ENCODE measurements at places on chromosomes 6 and 20. TPM values are rescaled to one million over a fixed set of nuclear protein-coding genes. Genes with fewer than 3 reads are reported as not detected.

DNA sequence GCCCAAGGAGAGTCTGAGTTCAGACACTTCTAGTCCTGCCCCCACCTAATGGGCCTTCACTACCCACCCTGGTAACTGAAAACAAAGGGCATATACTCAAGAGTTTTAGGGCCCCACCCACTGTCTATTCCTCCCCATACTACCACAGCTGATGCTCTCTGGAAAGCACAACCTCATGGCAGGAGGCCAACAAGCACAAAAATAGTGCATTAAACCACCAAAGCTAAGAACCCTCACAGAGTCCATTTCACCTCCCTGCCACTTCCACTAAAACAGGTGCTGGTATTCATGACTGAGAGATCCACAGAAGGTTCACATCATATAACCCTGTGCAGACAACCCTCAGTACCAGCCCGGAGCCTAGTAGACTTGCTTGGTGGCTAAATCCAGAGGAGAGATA is 132.1 kb upstream of the ADGRB3 start:
- no peak overlapping the region for H3K4me3 ChIP-seq
- H3K27me3 ChIP-seq: no peaks in the 10 kb centered on the region
- no peak overlapping the region for H3K27ac ChIP-seq
- DNase-seq: no peak
- H3K4me1 ChIP-seq: no peaks in the 10 kb centered on the region

GRCh38 chr20:62825986-62826645 is 9.3 kb downstream of the COL9A3 start:
- no peaks in the 10 kb centered on the region for H3K4me1 ChIP-seq
- no peak overlapping the region for H3K4me3 ChIP-seq
- no peaks in the 10 kb centered on the region for H3K36me3 ChIP-seq
- no peaks in the 10 kb centered on the region for H3K27me3 ChIP-seq
- no peak overlapping the region for H3K27ac ChIP-seq
- no peak for DNase-seq

DNA sequence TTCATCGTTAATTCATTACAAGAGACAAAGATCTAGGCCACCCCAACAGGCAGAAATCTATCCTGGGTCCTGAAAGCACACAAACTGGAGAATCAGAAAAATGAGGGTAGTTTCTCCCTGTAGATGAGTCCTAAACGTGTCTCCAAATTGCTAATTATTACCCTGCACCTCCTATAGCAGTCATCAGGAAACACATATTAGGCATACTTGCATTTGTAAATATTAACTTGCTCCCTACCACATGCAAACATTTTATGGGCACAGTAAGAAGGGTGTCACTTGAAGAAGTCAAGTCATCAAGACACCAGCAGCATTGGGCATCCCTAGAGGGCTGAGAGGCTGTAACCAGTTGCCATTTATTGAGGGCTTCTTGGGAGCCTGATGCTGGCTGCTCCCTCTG is 17.9 kb upstream of the SIRPB1 start:
- no peak overlapping the region for H3K4me3 ChIP-seq
- no peaks in the 10 kb centered on the region for H3K27me3 ChIP-seq
- no peaks in the 10 kb centered on the region for H3K36me3 ChIP-seq
- DNase-seq: no peak

- H3K36me3 ChIP-seq: peaks cover 46% of the 10 kb centered on the region
- no peaks in the 10 kb centered on the region for H3K4me1 ChIP-seq
- no peak overlapping the region for H3K4me3 ChIP-seq
- no peaks in the 10 kb centered on the region for H3K27me3 ChIP-seq
- H3K27ac ChIP-seq: no peak overlapping the region
- DNase-seq: no peak
These were observed 22.2 kb upstream of the ADIG start for GRCh38 chr20:38558596-38559360.

DNA sequence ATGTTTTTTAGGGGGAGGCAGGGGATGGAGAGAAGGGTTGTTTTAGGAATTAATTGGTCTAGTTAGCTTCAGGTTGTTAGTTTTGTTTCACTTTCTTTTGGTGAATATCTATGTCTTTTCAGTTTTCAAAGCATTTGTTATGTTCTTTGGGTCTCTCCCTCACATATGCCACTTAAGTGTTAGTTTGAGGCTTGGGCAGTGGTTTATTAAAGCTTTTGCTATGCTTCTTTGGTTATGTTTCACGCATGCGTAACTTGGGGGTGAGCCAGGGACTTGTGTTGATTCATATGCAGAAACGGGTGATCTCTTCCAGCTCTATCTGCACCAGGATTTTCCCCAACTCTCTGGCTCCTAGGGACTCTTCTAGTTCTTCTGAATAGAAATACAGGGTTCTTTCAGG is 11.4 kb upstream of the MMS22L start:
- no peaks in the 10 kb centered on the region for H3K36me3 ChIP-seq
- no peak overlapping the region for H3K4me3 ChIP-seq

CPNE5 gene
- total RNA-seq: 0.42 TPM

SLC17A2 gene
- 43.3 TPM for total RNA-seq

AKAP7 gene
- 25.4 TPM for total RNA-seq

CRYBG1 gene
- 4.5 TPM for total RNA-seq

DZANK1 gene
- 0.84 TPM for total RNA-seq

RNF182 gene
- 1.4 TPM for total RNA-seq

MAP7 gene
- 3.2 TPM for total RNA-seq

PHACTR3 gene
- total RNA-seq: 0.42 TPM

Measured in liver (tissue), 10 donors.